ENCODE measurements at places on chromosomes 6 and 20. TPM values are rescaled to one million over a fixed set of nuclear protein-coding genes. Genes with fewer than 3 reads are reported as not detected.

- peaks cover 24% of the 10 kb centered on the region for H3K36me3 ChIP-seq
- H3K27ac ChIP-seq: peak overlapping the region; percentile 90
- peaks cover 29% of the 10 kb centered on the region for H3K4me1 ChIP-seq
- H3K27me3 ChIP-seq: no peaks in the 10 kb centered on the region
- H3K4me3 ChIP-seq: peak overlapping the region; percentile 84
- DNase-seq: peak; percentile 33
These were observed 875 bp upstream of the ZBTB9 start for GRCh38 chr6:33453393-33454008.

Gene SLC26A8
- total RNA-seq: not detected

Gene HLA-DPA1
- total RNA-seq: 27.9 TPM

- H3K4me1 ChIP-seq: no peaks in the 10 kb centered on the region
- no peak overlapping the region for H3K4me3 ChIP-seq
- no peaks in the 10 kb centered on the region for H3K36me3 ChIP-seq
- no peak for DNase-seq
These were observed 71.9 kb downstream of the KIF16B start for GRCh38 chr20:16501301-16501700.

- no peak for DNase-seq
- no peak overlapping the region for H3K27ac ChIP-seq
- peaks cover 13% of the 10 kb centered on the region for H3K4me1 ChIP-seq
- H3K36me3 ChIP-seq: no peaks in the 10 kb centered on the region
These were observed 176.4 kb upstream of the UST start for GRCh38 chr6:148570456-148570855.

- no peak for DNase-seq
- no peak overlapping the region for H3K4me3 ChIP-seq
- no peak overlapping the region for H3K27ac ChIP-seq
- no peaks in the 10 kb centered on the region for H3K36me3 ChIP-seq
- peaks cover 28% of the 10 kb centered on the region for H3K4me1 ChIP-seq
These were observed 40.3 kb downstream of the NCR2 start for GRCh38 chr6:41375598-41376151.

GRCh38 chr6:139250296-139251044 lies 41.3 kb downstream of the TXLNB start:
- peak overlapping the region; percentile 77 for H3K27ac ChIP-seq
- H3K36me3 ChIP-seq: no peaks in the 10 kb centered on the region
- H3K4me1 ChIP-seq: peaks cover 48% of the 10 kb centered on the region
- H3K27me3 ChIP-seq: no peaks in the 10 kb centered on the region

GRCh38 chr20:49288250-49288751 lies 10.4 kb upstream of the ZNFX1 start:
- peaks cover 85% of the 10 kb centered on the region for H3K36me3 ChIP-seq
- H3K27me3 ChIP-seq: no peaks in the 10 kb centered on the region
- peak overlapping the region; percentile 100 for H3K27ac ChIP-seq
- no peak for DNase-seq
- peaks cover 44% of the 10 kb centered on the region for H3K4me1 ChIP-seq

GRCh38 chr6:121413879-121414278 lies 21.6 kb upstream of the GJA1 start:
- DNase-seq: no peak
- no peak overlapping the region for H3K4me3 ChIP-seq
- no peaks in the 10 kb centered on the region for H3K4me1 ChIP-seq
- no peaks in the 10 kb centered on the region for H3K36me3 ChIP-seq
- H3K27me3 ChIP-seq: no peaks in the 10 kb centered on the region

Gene FAM83B
- not detected for total RNA-seq

DNA sequence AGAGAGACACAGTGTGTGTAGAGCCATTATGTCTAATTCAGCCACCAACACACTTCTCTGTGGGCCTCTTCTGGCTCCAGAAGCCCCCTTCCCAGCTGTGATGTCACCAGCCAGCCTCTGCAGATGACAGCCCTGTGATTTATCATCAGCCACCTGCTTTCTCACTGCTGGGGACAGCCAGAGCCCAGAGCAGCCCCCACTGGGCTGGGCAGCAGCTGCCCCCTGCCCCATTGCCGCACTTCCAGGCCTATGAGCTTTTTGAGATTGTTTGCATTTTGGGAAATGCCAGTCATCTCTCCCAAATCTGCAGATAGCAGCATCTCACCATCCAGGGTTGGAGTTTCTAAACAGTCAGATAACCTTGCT lies 21.9 kb upstream of the STX16 start:
- no peaks in the 10 kb centered on the region for H3K27me3 ChIP-seq
- H3K4me1 ChIP-seq: peaks cover 18% of the 10 kb centered on the region
- no peak for DNase-seq
- H3K27ac ChIP-seq: no peak overlapping the region
- H3K36me3 ChIP-seq: no peaks in the 10 kb centered on the region
- H3K4me3 ChIP-seq: no peak overlapping the region

Gene IL17A
- total RNA-seq: not detected

DNA sequence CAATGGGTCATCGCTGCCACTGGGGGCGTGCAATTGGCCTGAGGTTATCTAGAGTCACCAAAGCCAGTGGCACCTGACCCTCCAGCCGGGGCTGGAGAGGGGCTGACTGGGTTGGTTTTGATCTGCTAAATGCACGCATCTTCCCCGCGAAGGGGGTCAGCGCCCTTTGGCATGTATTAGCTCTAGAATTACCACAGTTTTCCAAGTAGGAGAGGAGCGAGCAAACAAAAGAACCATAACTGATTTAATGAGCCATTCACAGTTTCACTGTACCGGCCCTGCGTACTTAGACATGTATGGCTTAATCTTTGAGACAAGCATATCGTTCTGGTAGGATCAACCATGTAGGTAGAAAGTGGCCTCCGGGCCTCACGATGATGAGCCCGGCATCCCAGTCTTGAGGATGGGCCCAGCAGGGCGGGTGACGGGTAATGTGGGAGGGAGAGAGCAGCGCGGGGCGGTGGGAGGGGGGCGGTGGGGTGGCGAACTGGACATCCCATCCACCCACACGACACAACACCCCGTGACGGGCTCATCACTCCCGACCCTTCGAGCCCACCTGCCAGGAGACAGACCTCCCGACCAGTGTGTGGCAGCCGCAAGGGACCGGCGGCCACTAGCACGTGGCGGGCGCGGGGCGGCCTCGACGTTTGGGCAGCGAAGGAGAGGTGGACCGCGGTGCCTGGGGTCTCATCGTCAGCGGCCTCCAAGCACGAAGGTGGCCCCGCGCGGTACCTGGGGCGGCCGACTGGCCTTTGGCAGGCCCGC lies 1957.5 kb upstream of the DEFB115 start:
- no peaks in the 10 kb centered on the region for H3K27me3 ChIP-seq
- no peak for DNase-seq

DNA sequence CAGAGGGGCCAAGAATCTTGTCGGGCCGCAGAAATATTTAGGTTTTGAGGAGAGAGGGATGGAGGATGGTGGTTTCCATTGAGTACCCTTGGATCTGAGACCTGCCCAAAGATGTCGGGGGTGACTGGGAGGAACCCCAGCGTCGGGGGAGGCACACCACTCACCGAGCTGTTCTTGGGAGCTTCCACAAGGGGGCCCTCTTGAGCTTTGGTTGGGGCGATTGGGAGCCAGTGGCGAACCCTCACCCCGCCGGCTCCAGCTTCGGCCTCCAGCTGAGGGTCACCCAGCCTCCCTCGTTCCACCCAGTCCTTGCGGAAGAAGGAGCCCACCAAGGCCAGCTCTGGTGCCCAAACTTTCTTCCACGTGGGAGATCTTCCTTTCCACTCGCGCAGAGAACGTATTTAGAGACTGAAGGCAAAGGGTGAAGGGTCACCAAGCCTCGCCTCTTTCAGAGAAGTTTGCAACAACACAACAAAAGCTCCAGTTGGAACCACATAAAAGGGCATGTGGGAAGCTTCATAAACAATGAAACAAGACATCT lies 33.6 kb downstream of the APCDD1L start:
- DNase-seq: peak; percentile 68
- H3K27me3 ChIP-seq: peaks cover 8% of the 10 kb centered on the region
- no peak overlapping the region for H3K4me3 ChIP-seq
- H3K4me1 ChIP-seq: no peaks in the 10 kb centered on the region
- H3K27ac ChIP-seq: no peak overlapping the region
- peaks cover 3% of the 10 kb centered on the region for H3K36me3 ChIP-seq

DNA sequence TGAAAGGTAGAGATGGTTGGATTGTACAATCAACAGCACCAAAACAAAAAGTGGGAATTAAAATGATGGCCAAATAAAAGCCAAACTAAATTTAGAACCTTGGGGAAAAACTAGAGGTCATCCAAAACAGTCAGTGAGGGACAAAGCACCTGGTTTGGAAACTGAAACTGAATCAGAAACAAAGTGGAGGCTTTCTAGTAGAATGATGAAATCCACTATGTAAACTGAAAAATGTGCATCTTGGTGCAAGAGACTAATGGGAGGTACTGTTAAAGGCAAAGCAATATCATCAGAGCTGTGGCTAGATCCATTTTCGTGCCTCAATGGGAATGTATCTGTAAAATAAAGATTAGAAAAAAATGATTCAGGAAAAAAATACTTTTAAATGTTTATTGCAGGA lies 380.0 kb upstream of the GJE1 start:
- no peak overlapping the region for H3K27ac ChIP-seq
- no peak overlapping the region for H3K4me3 ChIP-seq
- no peak for DNase-seq

DNA sequence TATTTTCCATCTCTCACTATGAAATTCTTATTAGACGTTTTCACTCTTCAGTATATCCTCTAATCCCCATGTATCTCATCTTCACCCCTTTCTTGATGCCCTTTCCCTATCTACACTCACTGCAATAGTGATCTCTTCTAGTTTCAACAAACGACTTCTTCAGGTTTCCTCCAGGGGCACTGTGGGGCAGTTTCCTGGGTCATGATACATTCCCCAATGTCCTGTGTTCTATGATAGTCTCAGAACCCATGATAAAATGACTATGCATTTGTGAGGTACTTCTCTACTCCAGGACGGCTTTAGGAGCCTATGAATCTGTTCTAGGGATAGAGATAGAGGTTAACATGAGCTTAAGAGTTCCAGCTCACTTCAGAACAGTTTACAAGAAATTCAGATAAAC lies 183.3 kb downstream of the FOXC1 start:
- H3K4me1 ChIP-seq: peaks cover 8% of the 10 kb centered on the region
- no peak overlapping the region for H3K27ac ChIP-seq
- no peaks in the 10 kb centered on the region for H3K36me3 ChIP-seq
- H3K4me3 ChIP-seq: no peak overlapping the region
- peak; percentile 27 for DNase-seq
- no peaks in the 10 kb centered on the region for H3K27me3 ChIP-seq

- no peak overlapping the region for H3K4me3 ChIP-seq
- no peak for DNase-seq
- no peaks in the 10 kb centered on the region for H3K4me1 ChIP-seq
- no peak overlapping the region for H3K27ac ChIP-seq
- H3K36me3 ChIP-seq: no peaks in the 10 kb centered on the region
These were observed 33.4 kb downstream of the EFCAB8 start for GRCh38 chr20:32891926-32892660.

Gene CST3
- 1.2 TPM for total RNA-seq

DNA sequence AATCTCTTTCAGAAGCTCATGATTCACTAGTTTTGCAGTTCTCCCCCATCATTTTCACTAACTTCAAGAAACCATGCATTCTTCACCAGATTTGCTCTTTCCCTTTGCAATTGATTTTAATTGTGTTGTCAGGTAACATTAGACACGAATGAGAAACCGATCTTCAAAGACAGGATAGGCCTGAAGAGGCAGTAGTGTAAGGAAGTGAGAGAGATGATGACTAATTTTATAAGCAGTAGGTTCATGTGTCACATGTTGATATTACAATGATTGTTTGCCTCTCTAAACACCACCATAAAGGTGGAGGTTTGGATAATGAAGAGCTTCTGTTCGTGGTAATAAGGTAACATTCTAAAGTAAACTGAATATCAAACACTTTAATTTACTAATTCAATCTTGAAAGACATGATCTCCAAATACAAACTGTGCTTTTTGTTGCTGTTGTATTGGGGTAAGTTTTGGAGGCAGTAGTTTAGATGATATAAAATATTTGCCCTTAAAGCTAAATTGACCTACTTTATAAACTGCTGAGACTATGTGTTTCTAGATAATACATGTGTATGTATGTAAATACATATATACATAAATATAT lies 207.2 kb downstream of the PHACTR1 start:
- no peak overlapping the region for H3K4me3 ChIP-seq
- no peaks in the 10 kb centered on the region for H3K4me1 ChIP-seq
- DNase-seq: no peak
- no peaks in the 10 kb centered on the region for H3K36me3 ChIP-seq
- peaks cover 6% of the 10 kb centered on the region for H3K27me3 ChIP-seq

GRCh38 chr6:25267662-25268061 lies 11.5 kb upstream of the CARMIL1 start:
- H3K27me3 ChIP-seq: peaks cover 1% of the 10 kb centered on the region
- H3K4me3 ChIP-seq: no peak overlapping the region
- no peaks in the 10 kb centered on the region for H3K36me3 ChIP-seq
- H3K27ac ChIP-seq: no peak overlapping the region

Gene ZKSCAN3
- total RNA-seq: 2.3 TPM

DNA sequence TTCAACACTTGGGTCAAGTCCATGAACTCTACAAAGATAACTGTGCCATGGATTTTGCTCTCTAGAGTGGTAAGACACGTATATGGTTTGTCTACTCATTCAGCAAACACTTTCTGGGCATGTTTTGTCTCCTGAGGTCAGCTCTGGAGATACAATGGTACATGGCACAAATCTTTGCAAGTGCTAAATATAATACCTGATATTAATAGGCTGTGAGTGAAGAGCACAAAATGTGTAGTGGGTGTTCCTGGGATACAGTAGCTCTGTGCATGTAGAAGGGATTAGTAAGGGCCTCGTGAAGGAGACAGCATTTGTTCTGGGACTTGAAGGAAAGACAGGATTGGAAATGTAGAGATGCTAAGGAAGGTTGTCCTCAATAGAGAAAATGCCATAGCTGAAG lies 360.9 kb downstream of the BCKDHB start:
- no peaks in the 10 kb centered on the region for H3K27me3 ChIP-seq
- H3K27ac ChIP-seq: no peak overlapping the region
- no peaks in the 10 kb centered on the region for H3K4me1 ChIP-seq
- no peaks in the 10 kb centered on the region for H3K36me3 ChIP-seq

DNA sequence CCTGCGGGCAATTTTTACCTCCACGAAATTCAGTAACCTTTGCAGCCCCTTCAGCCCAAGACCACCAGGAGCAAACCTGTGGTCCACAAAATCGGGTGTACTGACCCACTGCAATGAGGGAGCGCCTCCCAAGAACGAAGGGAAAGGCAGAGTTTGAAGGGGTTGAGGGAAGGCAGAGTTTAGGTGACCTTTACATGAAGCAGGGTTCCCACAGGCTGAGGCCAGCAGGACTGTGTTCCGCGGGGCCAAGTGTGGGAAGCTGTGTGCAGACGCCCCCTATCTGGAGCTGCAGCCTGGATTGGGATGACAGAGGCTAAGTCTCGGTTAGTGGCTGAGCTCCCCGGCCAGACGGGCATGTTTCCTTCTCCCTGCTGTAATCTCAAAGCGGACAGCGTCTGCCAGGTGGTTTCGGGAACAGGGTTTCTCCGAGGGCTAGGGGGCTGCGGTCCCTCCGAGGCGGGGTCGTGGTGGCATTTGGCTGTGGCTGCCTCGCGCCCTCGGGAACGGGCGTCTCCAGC lies 826 bp upstream of the PYGB start:
- peaks cover 3% of the 10 kb centered on the region for H3K36me3 ChIP-seq
- peaks cover 42% of the 10 kb centered on the region for H3K4me1 ChIP-seq
- peak overlapping the region; percentile 89 for H3K4me3 ChIP-seq
- H3K27ac ChIP-seq: no peak overlapping the region
- no peak for DNase-seq
- peaks cover 7% of the 10 kb centered on the region for H3K27me3 ChIP-seq

GRCh38 chr6:158764183-158764849 lies 54.9 kb downstream of the EZR start:
- peaks cover 64% of the 10 kb centered on the region for H3K36me3 ChIP-seq
- H3K27ac ChIP-seq: peak overlapping the region; percentile 75
- H3K4me3 ChIP-seq: no peak overlapping the region
- no peak for DNase-seq

Gene DPPA5
- total RNA-seq: not detected

Data from activated CD8-positive, alpha-beta T cell treated with anti-CD3 and anti-CD28 coated beads for 36 hours (primary cell).